EL (cell line): ENCODE measurements at places on chromosomes 4 and X.

- no peak for DNase-seq
These were observed 143.4 kb downstream of the CENPC start for GRCh38 chr4:67401902-67402301.

DNA sequence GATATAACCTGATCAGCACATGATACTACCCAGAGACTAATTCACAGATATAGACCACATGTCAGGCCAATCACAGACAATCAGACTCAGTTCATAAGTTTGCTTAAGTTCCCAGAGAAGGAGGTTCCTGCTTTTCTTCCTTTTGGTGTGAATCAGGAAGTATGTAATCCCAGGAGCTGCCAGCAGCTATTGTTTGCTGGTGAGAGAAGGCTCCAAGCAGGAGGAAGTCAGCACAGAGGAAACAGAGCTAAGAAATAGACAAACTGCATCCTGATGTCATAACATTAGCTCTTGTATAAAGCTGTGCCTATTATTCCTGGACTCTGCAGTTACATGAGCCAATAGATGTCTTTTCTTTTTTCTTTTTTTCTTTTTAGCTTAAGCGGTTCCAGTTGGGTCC lies 50.9 kb downstream of the UCHL1 start:
- DNase-seq = no peak

DNA sequence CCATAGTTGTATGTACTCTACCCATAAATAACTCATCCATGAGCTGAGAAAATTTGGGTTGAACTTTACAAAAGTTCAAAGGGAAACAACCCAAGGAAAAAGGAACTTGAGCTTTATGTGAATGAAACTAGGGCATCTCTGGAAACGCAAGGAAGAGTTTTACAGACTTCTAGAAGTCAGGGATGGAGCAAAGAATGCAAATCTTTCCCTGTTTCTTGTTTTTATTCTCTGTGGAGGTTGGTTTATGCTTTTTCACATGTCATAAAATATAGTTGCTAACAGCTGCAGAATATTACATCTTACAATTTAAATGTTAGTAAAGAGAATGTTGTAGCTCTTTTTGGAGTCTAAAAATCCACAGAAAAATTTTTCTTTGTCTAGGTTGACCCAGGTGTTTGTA lies 754.1 kb downstream of the PCDH7 start:
- DNase-seq = no peak

GRCh38 chr4:5942947-5943346 lies 50.1 kb upstream of the CRMP1 start:
- no peak for DNase-seq
